GM19239 (cell line): ENCODE measurements at places on chromosomes 16 and 17.

DNA sequence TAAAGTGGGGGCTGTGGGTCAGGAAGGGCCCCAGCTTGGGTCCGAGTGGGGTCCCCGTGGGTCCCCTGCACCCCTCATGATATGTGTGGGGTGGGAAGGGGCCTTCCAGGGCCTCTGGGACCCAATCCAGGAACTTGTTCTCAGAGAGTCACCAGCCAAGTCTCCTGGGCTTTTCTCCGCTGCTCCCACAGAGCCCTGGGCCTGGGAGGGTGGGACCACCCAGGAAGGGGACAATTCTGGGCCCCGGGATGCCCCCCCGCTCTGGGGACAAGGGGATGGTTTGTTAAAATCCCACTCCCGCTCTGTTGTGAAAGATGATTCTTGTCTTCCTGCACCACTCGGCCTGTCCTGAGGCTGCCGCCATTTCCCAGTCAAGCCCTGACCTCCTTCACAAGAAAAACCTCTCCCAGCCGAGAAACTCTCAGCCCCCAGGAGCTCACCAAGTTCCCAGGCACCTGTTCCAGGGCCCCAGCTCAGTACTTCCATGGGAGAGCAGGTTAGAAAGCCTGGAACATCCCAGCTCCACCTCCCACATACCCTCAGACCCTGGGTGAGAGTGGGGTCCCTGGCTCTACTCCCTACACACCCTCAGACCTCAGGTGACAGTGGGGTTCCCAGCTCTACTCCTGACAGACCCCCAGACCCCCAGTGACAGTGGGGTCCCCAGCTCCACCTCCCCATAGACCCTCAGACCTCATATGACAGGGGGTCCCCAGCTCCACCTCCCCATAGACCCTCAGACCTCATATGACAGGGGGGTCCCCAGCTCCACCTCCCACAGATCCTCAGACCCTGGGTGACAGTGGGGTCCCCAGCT is 75.1 kb downstream of the METRNL start:
- DNase-seq = no peak

DNA sequence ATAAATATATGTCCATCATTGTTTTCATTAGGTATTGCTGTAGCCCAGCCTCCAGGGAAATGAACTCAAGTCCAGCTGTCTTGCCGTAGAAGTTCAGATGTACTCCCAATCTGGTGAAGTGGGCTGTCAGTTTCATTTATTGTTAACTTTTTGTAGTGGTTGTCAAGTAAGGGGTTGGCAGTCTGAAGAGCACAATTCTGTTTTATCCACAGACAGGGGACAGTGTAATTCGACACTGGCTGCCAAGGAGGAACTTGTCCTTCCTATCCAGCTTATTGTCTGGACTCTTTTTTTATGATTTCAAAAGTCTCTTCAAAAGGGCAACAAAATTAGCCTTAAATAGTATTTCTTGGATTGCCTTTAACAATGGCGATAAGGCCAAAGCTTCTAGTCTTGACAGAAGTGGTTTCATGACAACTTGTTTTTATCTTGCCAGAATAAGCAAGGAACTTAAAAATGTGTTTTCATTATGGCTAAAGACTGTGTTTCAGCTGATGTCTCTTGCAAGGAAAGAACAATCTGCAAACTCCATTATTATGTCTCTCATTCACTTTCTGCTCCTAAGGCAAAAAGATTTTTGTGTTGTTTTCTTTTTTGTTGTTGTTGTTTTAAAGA is 73.9 kb upstream of the TANC2 start:
- DNase-seq = no peak

DNA sequence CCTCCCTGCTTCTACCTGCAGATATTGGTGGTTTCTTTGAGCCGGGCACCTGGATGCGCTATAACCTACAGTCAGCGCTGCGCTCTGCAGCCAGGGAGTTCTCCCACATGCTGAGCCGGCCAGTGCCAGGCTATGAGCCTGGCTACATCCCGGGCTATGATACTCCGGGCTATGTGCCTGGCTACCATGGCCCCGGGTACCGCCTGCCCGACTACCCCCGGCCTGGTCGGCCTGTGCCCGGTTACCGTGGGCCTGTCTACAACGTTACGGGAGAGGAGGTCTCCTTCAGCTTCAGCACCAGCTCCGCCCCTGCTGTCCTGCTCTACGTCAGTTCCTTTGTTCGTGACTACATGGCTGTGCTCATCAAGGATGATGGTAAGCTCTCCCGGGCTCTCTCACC is 13.2 kb downstream of the CNTNAP1 start:
- no peak for DNase-seq

DNA sequence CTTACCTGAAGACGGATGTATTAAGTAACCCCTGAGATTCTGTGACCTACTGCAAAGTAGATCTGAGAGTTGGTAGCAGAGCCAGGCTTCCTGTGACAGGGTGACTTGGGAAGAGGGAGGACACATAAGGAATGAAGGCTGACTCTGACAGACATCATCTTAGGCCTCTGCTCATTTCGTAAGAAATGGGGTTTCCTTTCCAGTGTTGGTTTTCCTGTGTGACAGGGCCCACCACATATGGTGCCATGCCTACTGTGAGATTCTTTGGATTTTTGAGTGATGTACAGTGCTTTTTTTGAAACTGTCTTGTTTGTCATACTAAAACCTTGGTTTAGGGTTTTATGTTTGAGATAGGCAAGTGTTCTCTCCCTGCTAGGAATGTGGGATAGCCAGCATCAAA is 12.7 kb downstream of the LIG3 start:
- no peak for DNase-seq

DNA sequence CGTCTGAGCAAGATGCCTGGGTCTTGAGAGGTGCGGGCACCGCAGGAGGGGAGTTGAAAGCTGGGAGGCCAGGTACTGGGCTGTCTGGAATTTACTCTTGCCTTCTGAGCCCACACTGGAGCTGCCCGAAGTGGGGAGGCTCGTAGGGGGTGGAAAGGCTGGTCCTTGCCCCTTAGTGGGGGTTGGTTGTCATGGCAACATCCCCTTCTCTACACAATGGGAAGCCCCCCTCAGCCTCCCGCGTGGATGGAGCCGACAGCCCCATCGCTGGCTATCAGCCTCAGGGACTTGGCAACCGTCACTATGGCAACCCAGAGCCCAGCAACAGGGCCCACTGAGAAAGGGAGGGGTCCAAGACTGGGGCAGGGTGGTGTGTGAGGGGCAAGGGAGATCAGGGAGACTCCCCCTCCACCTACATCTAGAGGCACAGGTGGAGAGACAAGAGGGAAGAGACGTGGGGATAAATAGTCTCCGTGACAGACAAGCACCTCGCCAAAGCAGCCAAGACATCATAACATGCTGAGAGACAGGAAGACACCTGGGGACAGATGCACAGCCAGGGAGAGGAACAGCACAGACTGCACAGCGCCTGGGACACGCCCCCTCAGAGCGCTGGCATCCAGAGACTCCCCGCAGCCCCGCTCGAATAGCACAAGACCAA is 5.3 kb upstream of the DNAH2 start:
- no peak for DNase-seq

GRCh38 chr17:21513012-21513570 is 136.9 kb downstream of the KCNJ12 start:
- DNase-seq = peak; percentile 82

- DNase-seq = no peak
Measured at GRCh38 chr16:87556941-87557459, 45.3 kb upstream of the JPH3 start.

GRCh38 chr16:12497526-12497925 is 306.2 kb downstream of the CPPED1 start:
- DNase-seq = no peak

DNA sequence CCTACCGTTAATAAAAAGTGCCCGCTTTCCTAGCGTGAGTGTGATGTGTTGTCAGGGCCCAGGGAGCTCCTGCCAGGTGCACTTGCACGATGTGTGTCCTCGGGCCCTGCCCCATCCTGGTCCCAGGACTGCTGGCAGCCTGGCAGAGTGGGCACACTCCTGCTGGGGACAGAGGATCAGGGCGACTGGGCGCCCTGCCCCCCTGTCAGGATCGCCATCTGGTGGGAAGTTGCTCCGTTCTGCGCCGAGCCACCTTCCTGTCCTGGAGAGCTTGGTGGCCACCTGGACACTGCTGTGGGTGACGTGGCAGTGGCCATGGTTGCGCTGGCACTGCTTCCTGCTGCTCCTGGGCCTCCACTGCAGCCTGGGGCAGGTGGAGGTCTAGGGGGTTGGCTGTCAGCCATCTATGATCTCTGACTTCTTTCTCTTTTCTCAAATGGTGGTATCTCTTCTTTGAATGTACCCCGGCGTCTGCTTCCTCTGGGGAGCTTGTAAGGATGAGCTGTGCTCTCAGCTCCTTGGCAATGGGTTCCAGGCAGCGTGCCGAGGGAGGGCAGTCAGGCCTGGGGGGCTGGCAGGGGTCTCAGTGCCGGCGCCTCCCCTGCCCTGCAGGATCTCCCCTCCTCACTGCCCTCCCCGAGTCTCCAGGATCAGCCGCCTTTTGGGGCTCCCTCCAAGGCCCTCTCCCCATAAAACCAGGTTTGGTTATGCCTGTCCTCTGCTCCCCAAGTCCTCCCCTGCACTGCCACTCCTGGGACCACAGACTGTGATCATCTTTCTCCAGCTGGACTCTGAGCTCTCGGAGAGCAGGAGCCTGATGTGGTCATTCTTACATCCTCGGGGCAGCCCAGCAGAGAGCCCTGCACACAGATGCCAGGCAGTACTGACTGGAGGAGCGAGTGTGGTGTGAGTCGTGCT is 76.9 kb downstream of the AMFR start:
- no peak for DNase-seq

GRCh38 chr16:86896976-86897375 is 318.6 kb downstream of the FOXL1 start:
- no peak for DNase-seq

GRCh38 chr16:11157143-11157542 is 98.9 kb downstream of the SOCS1 start:
- peak; percentile 44 for DNase-seq

GRCh38 chr17:2067048-2067561 is 12.2 kb downstream of the HIC1 start:
- no peak for DNase-seq

- DNase-seq = no peak
Measured at GRCh38 chr17:39643271-39643670, 6.3 kb downstream of the STARD3 start.

- DNase-seq = no peak
Measured at GRCh38 chr16:30120340-30121105, 2.5 kb downstream of the MAPK3 start.

DNA sequence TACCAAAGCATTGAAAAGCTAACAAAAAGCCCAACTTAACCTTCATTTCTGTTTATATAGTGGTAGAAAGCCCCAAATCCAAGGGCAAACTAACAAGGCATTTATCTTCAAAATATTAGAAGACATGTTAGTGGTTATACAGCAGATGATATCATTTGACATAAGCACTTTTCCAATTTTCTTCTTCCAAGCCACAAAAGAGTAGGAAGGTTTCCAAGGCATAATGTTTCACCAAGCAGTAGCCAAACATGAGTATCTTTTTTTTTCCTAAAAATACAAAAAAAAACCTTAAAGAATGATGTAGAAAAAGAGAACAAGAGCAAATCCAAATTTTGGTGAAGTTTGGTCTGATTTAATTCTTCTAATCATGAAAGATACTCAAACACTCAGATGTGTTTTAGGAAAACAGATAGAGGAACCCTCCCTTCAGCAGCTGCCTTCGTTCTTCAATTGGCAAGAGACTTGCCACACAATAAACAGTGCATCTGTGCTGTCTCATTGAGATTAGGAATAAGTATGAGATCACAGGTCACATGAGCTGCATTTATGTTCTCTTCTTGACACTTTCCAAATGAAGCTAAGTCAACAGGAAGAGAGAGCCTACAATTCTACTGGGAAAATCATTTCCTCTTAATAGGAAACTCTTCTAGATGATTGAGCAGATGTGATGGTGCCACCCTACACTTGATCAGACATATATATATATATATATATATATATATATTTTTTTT is 106.7 kb downstream of the TTC19 start:
- no peak for DNase-seq

DNA sequence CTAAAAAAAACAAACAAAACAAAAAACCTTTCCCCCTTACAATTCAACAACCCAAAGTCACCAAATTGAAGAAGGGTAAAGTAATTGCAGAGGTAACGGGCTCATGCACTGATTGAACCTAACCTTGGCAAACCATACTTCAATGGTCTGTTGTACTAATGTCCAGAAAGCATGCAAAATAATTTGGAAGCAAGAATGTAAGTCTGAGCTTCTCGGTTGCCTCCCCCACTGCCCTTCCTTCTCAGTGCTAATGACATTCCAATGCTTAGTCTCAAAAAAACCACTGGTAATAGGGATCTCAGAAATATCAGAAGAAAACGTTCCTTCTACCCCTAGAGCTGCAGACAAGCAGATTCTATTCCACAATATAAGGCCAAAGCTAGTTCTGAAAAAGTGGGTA is 15.8 kb downstream of the KRABD2 start:
- DNase-seq = no peak

DNA sequence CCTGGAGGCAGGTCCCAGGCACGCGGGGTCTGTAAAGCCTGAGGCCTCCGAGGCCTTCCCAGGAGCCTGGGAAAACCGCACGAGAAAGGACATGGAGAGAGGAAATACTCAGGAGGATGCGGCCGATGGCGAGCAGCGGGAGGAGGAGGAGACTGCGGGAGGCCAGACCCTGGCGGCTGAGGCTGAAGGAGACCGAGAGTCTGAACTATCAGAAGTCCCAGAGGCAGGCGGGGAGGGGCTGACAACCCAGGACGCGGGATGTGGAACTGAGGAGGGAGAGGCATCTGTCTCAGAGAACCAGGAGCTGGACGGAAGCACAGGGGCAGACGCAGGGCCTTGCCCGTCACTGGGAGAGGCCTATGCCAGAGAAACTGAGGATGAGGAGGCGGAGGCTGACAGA is 2.4 kb downstream of the APOBR start:
- DNase-seq = no peak

DNA sequence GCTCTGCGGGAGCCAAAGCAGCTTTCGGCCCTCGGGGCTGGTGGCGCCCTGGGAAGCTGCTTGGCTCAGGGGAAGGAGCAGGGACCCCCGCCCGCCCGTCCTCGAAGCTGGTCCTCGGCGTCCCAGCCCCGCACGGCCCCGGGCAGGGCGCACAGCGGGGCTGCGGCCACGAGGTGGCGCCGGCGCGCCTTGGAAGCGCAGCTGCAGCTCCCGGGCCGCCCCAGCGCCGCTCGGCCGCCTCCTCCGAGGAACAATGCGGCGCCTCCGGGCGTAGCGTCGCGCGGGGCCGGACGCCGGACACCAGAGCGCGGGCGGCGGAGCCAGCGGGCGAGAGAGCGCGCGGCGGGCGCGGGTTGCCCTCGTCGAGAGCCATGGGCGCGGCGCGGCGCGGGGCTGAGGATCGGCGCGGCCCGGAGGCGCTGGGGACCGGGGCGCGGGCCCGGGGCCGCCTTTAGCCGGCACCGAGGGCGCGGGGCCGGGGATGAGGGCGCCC is at the start of gene MGAT5B:
TSS of gene MGAT5B (plus strand) at position 229 of the 493 bp plus-strand sequence. CDS start 626 bp downstream, outside the sequence.
- DNase-seq = peak; percentile 98

DNA sequence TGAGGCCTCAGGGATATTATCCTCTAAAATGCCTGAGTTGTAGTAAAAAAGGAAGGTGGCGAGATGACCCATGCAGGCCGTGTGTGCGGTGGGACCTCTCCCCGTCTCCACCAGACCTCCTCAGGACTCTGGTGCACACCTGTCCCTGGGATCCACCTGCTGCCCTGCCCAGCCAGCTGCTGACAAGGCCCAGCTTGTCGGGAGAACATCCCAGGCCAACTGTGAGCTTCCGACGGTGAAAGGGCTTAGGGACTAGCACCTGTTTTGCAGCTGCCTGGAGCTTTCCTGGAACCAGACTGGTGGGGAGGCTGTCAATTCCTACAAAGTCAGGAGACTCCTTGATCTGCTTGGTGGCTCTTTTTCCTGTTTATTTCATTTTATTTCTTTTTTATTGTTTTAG is 11.6 kb downstream of the IL34 start:
- no peak for DNase-seq

- no peak for DNase-seq
Measured at GRCh38 chr17:76089680-76090516, 10.9 kb downstream of the ZACN start.

- DNase-seq = no peak
Measured at GRCh38 chr16:74556375-74556922, 50.5 kb downstream of the GLG1 start.
